Uterus (tissue), 4 donors: ENCODE measurements at places on chromosomes 2 and 18.
A peak's percentile ranks its signal among the peaks of the same experiment; 100 is the strongest.

DNA sequence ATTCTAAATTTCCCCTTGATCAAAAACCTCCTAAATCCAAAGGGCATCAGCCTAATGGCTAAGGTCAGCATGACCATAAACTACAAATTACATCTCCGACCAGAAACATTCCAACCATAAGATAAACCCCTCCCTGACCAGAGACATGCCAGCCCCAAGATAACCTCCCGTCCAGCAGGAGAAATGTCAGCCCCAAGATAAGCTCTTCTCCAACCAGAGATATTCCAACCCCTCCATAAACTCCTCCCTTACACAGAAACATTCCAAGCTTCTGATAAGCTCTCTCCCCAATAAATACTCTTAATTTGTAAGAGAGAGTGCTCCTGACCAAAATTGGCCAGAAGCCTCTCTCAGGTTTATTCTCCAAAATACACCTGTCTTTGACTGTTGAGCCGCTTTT is 274.0 kb downstream of the RNF152 start:
- no peak for DNase-seq

GRCh38 chr2:231056453-231057416 is at the start of gene PSMD1:
PSMD1 (plus strand) TSS chr2:231056867; CDS start chr2:231057026, 159 bp downstream.
- DNase-seq = peak; percentile 93

GRCh38 chr2:197894751-197895274 is 90.4 kb downstream of the PLCL1 start:
- no peak for DNase-seq

- no peak for DNase-seq
Observed at GRCh38 chr18:25701821-25702220, 349.9 kb upstream of the ZNF521 start.
